Effector CD8-positive, alpha-beta T cell (primary cell): ENCODE measurements at places on chromosomes 2 and 18.

- no peak for DNase-seq
Measured at GRCh38 chr18:66972681-66973080, 368.8 kb upstream of the CDH19 start.

- no peak for DNase-seq
Measured at GRCh38 chr2:99857867-99858444, 284.4 kb downstream of the AFF3 start.

- DNase-seq: no peak
Measured at GRCh38 chr2:136207030-136207623, 89.2 kb upstream of the CXCR4 start.

- DNase-seq: no peak
Measured at GRCh38 chr2:98086491-98087446, at the start of gene VWA3B. Gene VWA3B (plus strand): TSS chr2:98087167. CDS start chr2:98093093, 5,926 bp downstream.

- no peak for DNase-seq
Measured at GRCh38 chr2:36819095-36819711, 122.7 kb downstream of the VIT start.

DNA sequence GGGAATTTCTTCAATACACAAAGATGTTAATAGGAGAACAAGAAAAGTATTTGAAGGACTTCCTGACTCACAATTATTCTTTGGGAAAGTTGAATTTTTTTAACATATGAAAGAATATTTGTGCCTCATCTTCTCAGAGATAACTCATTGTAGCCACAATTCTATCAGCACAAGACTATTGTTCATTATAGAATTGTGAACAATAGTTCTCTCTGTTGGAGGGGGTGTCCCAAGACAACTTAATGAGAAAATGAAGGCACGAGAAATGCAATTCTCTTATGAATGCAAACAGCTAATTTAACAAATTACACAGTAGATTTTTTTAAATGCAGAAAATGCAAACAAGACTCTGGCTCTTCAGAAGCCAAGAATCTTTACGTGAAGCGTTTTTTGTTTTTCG is 157.0 kb downstream of the BARD1 start:
- no peak for DNase-seq

- DNase-seq: no peak
Measured at GRCh38 chr2:66460031-66460430, 25.1 kb downstream of the MEIS1 start.

GRCh38 chr2:122530814-122531213 is 775.4 kb downstream of the TSN start:
- DNase-seq: no peak

DNA sequence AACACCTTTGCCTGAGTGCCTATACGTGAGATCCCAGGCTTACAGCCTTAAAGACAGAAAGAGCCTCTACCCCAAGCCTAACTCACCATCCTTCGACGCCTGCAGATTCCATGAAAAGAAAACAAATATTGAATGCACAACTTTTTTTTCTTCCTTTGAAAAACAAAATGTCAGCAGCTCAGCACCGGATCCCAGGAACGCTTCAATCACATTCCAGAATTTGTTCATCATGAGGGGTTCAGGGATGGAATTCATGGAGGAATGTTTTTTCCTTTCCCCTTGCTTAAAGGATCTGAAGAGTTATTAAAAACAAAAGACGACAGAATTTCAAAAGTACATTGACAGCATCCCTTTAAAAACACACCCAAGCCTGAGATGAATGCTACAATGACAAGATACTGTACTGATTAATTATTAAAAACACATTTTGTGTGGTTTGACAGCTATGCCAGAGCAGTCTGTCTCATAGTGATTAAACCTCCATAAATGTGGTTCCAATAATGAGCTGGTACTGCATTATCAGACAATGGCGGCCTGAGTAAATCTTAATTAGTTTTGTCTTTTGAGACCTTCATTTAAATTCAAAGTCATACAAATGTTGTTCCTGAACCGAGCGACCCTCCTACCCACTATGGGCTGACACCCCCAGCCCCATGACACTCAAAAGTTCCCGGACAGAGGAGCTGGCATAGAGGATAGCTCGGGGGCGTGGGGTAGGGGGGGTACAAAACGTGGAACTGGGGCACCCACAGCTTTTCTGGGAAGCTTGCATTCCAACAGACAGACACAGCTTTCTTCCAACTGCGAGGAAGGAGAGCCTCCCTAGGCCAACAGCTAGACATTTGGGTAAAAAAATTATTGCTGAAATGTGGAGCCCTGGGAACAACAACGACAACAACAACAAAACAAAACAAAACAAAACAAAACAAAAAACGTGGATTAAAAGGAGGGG is 227.5 kb downstream of the TTC32 start:
- DNase-seq: no peak

DNA sequence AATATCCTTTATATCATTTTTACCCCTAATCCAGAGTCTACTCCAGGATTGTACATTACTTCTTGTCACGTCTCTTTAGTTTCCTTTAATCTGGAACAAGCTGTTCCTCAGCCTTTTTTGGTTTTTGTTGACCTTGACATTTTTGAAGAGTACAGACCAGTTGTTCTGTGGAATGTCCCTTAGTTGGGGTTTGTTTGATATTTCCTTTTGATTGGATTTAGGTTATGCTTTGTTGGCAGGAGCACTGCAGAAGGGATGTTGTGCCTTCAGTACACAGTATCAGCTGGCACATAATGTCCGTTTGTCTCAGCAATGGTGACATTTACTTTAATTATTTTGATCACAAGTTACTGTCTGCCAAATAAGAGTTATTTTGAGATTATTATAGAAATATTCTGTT is 160.6 kb downstream of the MEIS1 start:
- DNase-seq: no peak

- no peak for DNase-seq
Measured at GRCh38 chr18:21831413-21831831, 90.8 kb downstream of the MIB1 start.

GRCh38 chr2:239462671-239463506 is 62.1 kb upstream of the HDAC4 start:
- DNase-seq: no peak

- no peak for DNase-seq
Measured at GRCh38 chr2:202022755-202023154, 10.9 kb upstream of the FZD7 start.

- no peak for DNase-seq
Measured at GRCh38 chr18:34495506-34495905, 214.6 kb upstream of the DTNA start.

DNA sequence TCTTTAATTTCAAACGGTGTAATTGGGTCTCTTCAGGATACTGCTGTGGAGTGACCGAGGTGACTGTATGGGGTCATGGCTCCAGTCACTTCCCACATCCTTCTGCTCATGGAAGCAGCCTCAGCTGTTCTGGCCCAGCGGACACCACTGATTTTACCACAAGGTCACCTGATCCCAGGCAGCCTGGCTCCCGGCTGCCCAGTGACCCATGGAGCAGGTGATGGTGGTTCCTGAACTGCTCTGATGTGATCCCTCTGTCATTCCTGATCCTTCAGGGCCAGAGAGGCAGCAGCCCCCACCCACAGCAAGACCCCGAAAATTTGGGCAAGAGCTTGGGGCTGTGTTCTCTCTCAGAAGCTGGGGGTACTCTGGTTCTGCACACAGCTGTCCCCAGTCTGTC is 35.5 kb upstream of the HS6ST1 start:
- no peak for DNase-seq

GRCh38 chr2:979069-979928 is 28.6 kb downstream of the SNTG2 start:
- no peak for DNase-seq

- DNase-seq: no peak
Measured at GRCh38 chr2:126368758-126369157, 287.2 kb upstream of the GYPC start.

DNA sequence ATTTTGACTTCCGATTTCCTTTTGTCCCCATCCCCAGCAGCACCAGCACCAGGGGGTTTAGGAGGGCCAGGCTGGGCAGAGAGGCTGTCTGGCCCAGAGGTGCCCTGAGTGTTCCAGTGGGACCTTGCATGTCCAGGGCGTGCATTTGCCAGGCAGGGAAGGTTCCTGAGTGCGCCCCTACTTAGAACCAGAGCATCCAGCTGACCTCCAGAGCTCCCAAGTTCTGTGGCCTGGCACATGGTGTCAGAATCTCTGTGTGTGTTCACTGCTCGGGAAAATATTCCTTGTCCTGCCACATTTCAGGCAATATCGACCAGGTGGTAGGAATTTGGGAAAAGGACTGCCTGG is 5.5 kb downstream of the SIX3 start:
- DNase-seq: no peak

- no peak for DNase-seq
Measured at GRCh38 chr2:175167076-175167791, 769 bp downstream of the ATF2 start.

DNA sequence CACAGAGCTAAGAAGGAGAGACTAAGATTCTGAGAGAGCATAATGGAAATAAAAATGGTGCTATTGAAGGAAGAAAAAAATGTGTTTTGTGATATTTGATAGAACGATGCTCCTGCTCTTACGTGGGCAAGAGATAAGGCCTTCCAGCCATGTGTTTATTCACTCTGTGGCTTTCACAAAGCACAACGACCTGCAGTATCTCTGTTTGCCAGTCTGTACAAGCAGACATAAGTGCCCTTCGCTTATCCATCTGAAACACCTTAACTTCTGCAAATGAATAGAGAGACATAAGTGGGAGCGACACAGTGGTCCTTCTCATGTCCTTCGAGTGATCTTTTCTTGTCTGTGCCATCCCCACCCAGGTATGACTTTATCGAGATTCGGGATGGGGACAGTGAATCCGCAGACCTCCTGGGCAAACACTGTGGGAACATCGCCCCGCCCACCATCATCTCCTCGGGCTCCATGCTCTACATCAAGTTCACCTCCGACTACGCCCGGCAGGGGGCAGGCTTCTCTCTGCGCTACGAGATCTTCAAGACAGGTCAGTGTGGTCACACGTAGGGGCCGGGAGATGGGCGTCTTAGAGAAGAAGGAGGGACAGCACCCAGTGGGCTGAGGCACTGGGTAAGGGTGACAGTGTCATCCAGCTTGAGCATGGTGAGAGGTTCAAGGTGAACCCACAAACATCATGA is 33.7 kb downstream of the NRP2 start:
- DNase-seq: no peak

DNA sequence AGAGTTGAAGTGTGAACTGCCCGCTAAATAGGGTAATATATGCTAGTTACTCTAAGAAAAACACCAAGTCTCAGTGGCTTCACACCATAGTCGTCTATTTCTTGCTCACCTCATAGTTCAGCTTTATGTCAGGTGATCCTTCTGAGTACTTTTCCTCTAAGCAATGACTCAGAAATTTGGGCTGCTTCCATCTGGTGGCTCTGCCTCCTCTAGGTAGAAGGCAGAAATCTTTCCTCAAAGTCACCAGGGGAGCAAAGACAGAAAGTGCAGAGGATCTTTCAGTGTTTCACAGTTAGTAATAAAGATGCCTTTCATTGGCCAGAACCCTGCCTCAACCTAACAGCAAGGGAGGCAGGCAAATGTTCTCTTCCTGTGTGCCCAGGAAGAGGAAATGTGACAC is 17.3 kb downstream of the CDH20 start:
- DNase-seq: no peak

DNA sequence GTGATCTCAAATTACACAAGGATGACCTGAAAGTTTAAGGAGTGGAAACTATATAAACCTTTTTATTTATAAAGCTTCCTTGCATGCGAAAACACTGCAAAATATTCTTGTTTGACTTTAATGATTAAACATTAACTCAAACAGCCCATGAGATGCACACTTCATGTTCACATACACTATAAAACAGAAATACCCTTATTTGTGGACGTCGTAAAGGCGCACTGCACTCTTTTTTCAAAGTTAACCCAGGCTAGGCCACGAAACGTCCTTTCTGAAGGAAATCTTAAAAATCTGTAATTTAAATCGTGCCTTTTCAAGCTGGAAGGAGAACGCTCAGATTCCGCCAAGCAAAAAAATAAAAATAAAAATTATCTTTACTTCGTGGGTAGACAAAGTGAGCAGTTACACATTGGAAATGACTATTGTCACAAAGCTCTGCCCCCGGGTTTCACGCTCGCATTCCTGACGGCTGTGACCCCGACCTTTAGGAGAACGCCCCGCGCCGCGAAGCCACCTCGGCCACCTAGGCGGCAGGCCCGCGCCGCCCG is 728 bp downstream of the FAM168B start:
- no peak for DNase-seq

- DNase-seq: no peak
Measured at GRCh38 chr2:73987109-73987947, 2.6 kb downstream of the TET3 start.

DNA sequence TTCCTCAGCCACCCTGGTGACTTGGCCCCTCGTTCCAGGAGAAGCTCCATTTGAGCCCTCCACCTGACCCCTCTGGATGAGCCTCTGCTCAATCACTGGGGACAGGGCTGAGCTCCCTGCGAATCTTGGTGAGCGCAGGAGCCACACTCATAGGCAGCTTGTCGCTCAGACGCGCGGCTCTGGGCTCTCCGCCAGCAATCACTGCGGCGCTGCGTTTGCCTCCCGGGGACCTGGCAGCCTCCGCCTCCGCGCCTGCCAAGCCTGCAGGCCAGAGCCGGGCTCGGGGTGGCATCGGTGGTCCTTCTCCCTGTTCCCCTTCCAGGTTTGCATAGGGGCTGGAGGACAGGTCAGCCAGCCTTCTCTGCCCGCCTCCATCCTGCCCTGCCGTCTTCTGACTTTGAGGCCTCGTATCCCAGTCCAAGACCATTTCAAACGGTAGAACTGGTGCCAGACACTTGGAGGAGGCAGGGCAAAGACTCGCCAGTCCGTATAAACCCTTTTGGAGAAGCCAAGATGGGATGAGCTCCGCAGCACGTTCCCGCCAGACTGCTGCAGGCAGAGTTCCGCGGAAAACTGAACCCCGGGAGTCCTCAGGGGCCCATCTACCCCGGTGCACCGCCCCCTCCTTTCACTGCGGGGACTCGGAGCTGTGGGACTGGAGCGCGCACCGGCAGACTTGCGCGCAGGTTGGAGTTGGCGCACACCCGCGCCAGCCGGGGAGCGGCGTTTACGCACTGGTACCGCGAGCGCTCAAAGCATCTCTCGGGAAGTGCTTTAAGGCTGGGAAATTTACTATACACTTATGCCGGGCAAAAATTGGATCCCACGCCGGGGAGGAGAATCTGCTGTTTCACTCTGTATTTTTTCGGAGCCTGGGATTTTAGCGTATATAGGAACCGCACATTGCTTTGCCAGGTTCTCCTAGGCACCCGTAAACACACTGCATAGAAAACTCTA is 1.1 kb upstream of the TACR1 start:
- DNase-seq: no peak

DNA sequence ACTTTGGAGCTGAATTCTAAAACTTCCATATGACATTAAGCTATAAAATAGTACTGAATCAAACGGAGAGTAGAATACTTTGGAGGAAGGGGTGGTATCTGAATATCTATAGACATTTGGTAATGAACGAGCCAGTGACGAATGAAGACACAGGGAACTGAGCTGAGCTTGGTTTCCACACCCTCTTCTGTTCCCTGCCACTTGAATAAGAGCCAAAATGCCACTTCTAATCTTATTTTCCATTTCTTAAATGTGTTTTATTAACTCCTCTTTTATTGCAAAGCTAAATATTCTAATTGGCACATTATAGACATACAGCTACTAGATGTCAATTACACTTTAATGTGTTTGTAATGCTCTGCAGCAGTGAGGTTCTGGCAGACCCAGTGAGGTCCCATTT is 76.1 kb downstream of the AFF3 start:
- DNase-seq: no peak

GRCh38 chr2:10301941-10302478 is 694 bp upstream of the HPCAL1 start:
- DNase-seq: no peak

GRCh38 chr2:224126440-224126839 is 87.4 kb upstream of the SERPINE2 start:
- DNase-seq: no peak

GRCh38 chr2:171386627-171387026 is 47.2 kb downstream of the METTL8 start:
- no peak for DNase-seq

GRCh38 chr2:239249776-239250175 is 151.0 kb downstream of the HDAC4 start:
- no peak for DNase-seq
